ENCODE measurements at places on chromosomes 16 and 17. TPM values are rescaled to one million over a fixed set of nuclear protein-coding genes. Genes with fewer than 3 reads are reported as not detected.

The KRTAP4-16 gene
- total RNA-seq: not detected

The CD7 gene
- not detected for total RNA-seq

The PIGQ gene
- total RNA-seq: 7.2 TPM

The ACSM2A gene
- total RNA-seq: not detected

The CES5A gene
- not detected for total RNA-seq

The FOXJ1 gene
- total RNA-seq: not detected

The FBXL16 gene
- 0.56 TPM for total RNA-seq

The CDH5 gene
- total RNA-seq: not detected

The CCL2 gene
- total RNA-seq: 126 TPM

The KRT40 gene
- total RNA-seq: not detected

The GPRC5B gene
- 2.2 TPM for total RNA-seq

The ZG16 gene
- not detected for total RNA-seq

The KCNH6 gene
- total RNA-seq: 0.28 TPM

The USP7 gene
- total RNA-seq: 28.3 TPM

The KRT25 gene
- not detected for total RNA-seq

The OGFOD1 gene
- total RNA-seq: 102 TPM

The HS3ST3A1 gene
- total RNA-seq: 7.5 TPM

The CCL7 gene
- total RNA-seq: 0.28 TPM

The CCL8 gene
- total RNA-seq: not detected

The UMOD gene
- not detected for total RNA-seq

The MT1M gene
- not detected for total RNA-seq

The CHP2 gene
- total RNA-seq: not detected

The TAT gene
- not detected for total RNA-seq

The SLC6A2 gene
- not detected for total RNA-seq

The UBALD1 gene
- total RNA-seq: 1.9 TPM

The GLG1 gene
- 90.0 TPM for total RNA-seq

The FAM171A2 gene
- 3.2 TPM for total RNA-seq

The ADAD2 gene
- not detected for total RNA-seq

The SHCBP1 gene
- 18.3 TPM for total RNA-seq

The CDRT15L2 gene
- not detected for total RNA-seq

The SCNN1G gene
- not detected for total RNA-seq

The TIGD7 gene
- 2.7 TPM for total RNA-seq

The KCNAB3 gene
- total RNA-seq: 0.36 TPM

The BEAN1 gene
- total RNA-seq: not detected

The TP53 gene
- 26.4 TPM for total RNA-seq

The TGFB1I1 gene
- 30.0 TPM for total RNA-seq

The MRPL10 gene
- 32.3 TPM for total RNA-seq

The TPSB2 gene
- total RNA-seq: not detected

The UBE2O gene
- 17.6 TPM for total RNA-seq

The SLC5A10 gene
- total RNA-seq: not detected

The ARL17B gene
- 4.8 TPM for total RNA-seq

The TBC1D3H gene
- total RNA-seq: not detected

The EFCAB5 gene
- not detected for total RNA-seq

The SRCIN1 gene
- not detected for total RNA-seq

The MPP3 gene
- total RNA-seq: 5.7 TPM

The TLCD3A gene
- total RNA-seq: 15.2 TPM

The SMG6 gene
- total RNA-seq: 18.9 TPM

The CIAO3 gene
- 17.0 TPM for total RNA-seq

The BIRC5 gene
- total RNA-seq: 53.6 TPM

The IL17C gene
- total RNA-seq: not detected

The DHRS7C gene
- total RNA-seq: not detected

The CSF3 gene
- total RNA-seq: not detected

The KCNH4 gene
- not detected for total RNA-seq

The MYH11 gene
- total RNA-seq: under 0.01 TPM

Data from IMR-90 (cell line).